ENCODE measurements at places on chromosomes 5 and 9. TPM values are rescaled to one million over a fixed set of nuclear protein-coding genes. Genes with fewer than 3 reads are reported as not detected.
A peak's percentile ranks its signal among the peaks of the same experiment; 100 is the strongest.

- H3K36me3 ChIP-seq = no peaks in the 10 kb centered on the region
- H3K27me3 ChIP-seq = no peaks in the 10 kb centered on the region
- no peak within 1 kb of the TSS for H3K4me3 ChIP-seq
- no peak within 1 kb of the TSS for H3K27ac ChIP-seq
Measured at GRCh38 chr5:141186897-141187512, at the start of gene PCDHB9. Gene PCDHB9, plus strand, starts transcription at chr5:141187161. Its CDS starts 158 bp downstream, at chr5:141187319.

GRCh38 chr9:106860721-106861639 is 2.0 kb upstream of the ZNF462 start:
- peaks cover 4% of the 10 kb centered on the region for H3K27me3 ChIP-seq
- H3K4me1 ChIP-seq = no peaks in the 10 kb centered on the region
- H3K36me3 ChIP-seq = no peaks in the 10 kb centered on the region
- peak overlapping the region; percentile 75 for H3K27ac ChIP-seq
- peak; percentile 70 for DNase-seq

Gene SHROOM1
- total RNA-seq = 36.9 TPM

Gene POLR3G
- 1.7 TPM for total RNA-seq

- no peaks in the 10 kb centered on the region for H3K4me1 ChIP-seq
- no peak overlapping the region for H3K27ac ChIP-seq
- no peaks in the 10 kb centered on the region for H3K36me3 ChIP-seq
- H3K4me3 ChIP-seq = no peak overlapping the region
- DNase-seq = no peak
Measured at GRCh38 chr5:111836426-111836825, 79.4 kb upstream of the NREP start.

- peak; percentile 67 for DNase-seq
- H3K4me1 ChIP-seq = peaks cover 10% of the 10 kb centered on the region
- peak overlapping the region; percentile 92 for H3K27ac ChIP-seq
- H3K36me3 ChIP-seq = no peaks in the 10 kb centered on the region
- no peaks in the 10 kb centered on the region for H3K27me3 ChIP-seq
Measured at GRCh38 chr5:151770383-151771258, 1.1 kb upstream of the G3BP1 start.

- H3K4me1 ChIP-seq = no peaks in the 10 kb centered on the region
- H3K4me3 ChIP-seq = no peak overlapping the region
- H3K27me3 ChIP-seq = no peaks in the 10 kb centered on the region
- DNase-seq = no peak
- H3K36me3 ChIP-seq = peaks cover 11% of the 10 kb centered on the region
Measured at GRCh38 chr5:134582941-134583340, 49.7 kb downstream of the SAR1B start.

DNA sequence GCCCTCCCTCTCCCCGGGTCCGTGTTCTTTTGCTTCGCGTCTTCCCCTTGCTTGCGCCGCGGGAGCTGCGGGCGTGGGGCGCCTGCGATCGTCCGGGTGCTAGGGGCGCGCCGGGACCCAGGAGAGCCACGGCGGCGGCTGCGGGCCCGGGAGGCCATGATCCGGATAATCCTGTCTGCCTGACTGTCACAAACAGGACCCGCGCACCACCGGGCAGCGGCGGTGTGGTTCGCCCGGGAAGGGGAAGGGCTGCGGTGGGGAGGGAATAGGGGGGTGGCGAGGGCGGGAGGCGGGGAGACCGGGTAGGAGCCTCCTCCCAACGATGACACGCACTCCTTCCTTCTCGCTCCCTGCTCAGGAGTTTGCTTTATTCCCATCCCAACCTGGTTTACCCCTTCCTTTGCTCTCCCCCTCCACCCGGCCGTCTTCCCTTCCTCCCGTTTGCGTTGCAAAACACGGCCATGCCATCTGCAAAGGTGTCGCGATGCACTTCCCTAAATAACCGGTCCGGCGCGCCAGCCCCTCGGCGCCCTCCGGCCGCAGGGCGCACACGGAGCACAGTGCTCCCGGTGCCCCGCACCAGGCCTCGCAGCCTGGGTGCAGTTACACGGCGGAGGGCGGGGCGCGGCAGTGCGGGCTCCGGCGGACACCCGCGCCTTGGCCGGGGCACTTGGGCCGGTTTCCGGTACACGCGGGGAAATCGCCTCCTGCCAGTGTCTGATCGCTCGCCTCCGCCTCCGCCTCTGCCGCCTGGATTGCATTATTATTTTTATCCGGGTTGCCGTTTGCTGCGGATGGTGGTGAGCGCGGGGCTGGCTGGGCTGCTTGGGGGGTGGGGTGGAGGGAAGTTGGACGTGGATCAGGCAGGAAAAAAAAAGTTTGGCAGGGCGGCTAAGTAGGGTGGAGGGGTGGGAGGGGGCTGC is 1.5 kb downstream of the SMARCA2 start:
- peak overlapping the region; percentile 76 for H3K4me3 ChIP-seq
- H3K27ac ChIP-seq = peak overlapping the region; percentile 99
- peak; percentile 88 for DNase-seq
- H3K27me3 ChIP-seq = no peaks in the 10 kb centered on the region
- no peaks in the 10 kb centered on the region for H3K36me3 ChIP-seq

- no peaks in the 10 kb centered on the region for H3K4me1 ChIP-seq
- no peak for DNase-seq
- H3K36me3 ChIP-seq = no peaks in the 10 kb centered on the region
- H3K27ac ChIP-seq = no peak overlapping the region
- no peak overlapping the region for H3K4me3 ChIP-seq
Measured at GRCh38 chr5:149280124-149280523, 8.5 kb downstream of the AFAP1L1 start.

- peaks cover 4% of the 10 kb centered on the region for H3K4me1 ChIP-seq
- H3K27ac ChIP-seq = no peak overlapping the region
- no peaks in the 10 kb centered on the region for H3K36me3 ChIP-seq
- no peak for DNase-seq
- peaks cover 88% of the 10 kb centered on the region for H3K27me3 ChIP-seq
Measured at GRCh38 chr5:123093601-123094236, 4.7 kb downstream of the PRDM6 start.

DNA sequence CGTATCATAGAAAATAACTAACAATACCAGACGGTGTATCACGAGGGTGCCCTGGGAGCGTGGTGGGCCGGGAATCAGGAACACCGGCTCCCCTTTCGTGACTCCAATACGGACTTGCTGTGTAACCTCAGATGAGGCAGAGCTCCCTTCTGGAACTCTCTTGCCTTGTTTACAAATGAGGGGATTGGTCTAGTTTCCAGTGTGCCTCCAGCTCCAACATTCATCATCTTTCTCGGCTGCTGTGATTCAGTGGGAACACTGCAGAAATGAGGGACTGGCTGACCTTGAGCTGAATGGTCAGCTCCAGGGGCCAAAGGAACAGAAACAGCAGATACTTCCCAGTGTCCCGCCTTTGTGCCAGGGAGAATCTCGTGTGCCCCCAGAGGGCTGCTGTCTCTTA is 22.6 kb upstream of the TGFBI start:
- H3K27ac ChIP-seq = no peak overlapping the region
- no peaks in the 10 kb centered on the region for H3K4me1 ChIP-seq
- no peak overlapping the region for H3K4me3 ChIP-seq
- peak; percentile 13 for DNase-seq

DNA sequence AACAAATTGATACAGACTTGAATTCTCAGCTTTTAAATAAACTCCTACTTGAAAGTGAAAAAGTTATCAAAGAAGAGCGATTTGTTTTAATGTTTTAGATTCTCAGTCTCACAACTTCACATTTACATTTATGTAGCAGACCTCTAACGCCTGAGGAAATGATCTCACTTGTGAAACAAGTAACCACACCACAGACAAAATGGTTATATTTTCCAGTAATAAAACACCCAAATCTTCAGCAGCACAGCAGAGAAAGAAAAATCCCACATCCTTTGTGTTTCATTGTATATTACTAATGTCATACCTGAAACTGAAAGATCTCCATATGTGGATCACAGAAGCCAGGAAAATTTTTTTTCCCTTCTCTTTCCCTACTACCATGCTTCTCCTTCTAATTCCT is 29.8 kb upstream of the GZMA start:
- no peak for DNase-seq
- no peaks in the 10 kb centered on the region for H3K4me1 ChIP-seq
- no peak overlapping the region for H3K4me3 ChIP-seq

DNA sequence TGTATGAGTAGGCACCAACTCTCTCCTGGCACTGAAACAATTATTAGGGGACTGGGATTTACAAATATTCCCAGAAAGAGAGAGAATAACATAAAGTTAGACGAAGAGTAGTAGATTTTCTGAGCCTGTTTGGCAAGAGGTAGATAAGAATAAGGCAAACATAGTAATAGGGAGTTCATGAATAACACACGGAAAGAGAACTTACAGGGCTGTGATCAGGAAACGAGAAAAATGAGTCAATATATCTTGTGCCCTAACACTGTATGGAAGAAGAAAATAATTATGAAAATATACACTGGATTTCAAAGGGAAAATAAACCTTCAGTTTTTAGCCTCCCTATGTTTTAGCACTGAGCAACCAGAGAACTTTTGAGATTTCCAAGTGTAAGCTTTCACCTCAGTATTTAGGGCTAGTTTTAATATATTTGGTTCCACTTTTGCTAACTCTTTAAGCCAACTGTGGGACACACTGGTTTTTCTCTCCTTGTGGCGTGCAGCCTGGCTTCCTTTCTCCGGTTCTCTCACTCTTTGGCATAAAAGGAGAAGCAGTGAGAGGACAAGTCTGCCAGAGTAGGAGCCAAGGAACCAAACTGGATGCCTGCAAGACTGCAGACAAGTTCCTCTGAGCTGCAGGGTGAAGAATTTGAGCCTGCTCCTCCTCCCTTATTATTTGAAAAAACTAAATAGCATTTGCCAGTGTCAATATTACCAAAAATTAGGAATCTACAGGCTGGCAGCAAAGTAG is 6.6 kb upstream of the KCNN2 start:
- no peaks in the 10 kb centered on the region for H3K4me1 ChIP-seq
- no peaks in the 10 kb centered on the region for H3K36me3 ChIP-seq
- DNase-seq = no peak
- H3K27me3 ChIP-seq = peaks cover 18% of the 10 kb centered on the region

GRCh38 chr9:1743121-1743960 is 271.8 kb upstream of the SMARCA2 start:
- H3K27me3 ChIP-seq = no peaks in the 10 kb centered on the region
- H3K4me3 ChIP-seq = no peak overlapping the region
- no peaks in the 10 kb centered on the region for H3K4me1 ChIP-seq
- no peak for DNase-seq
- H3K27ac ChIP-seq = no peak overlapping the region

Gene ZDHHC11
- 7.8 TPM for total RNA-seq

DNA sequence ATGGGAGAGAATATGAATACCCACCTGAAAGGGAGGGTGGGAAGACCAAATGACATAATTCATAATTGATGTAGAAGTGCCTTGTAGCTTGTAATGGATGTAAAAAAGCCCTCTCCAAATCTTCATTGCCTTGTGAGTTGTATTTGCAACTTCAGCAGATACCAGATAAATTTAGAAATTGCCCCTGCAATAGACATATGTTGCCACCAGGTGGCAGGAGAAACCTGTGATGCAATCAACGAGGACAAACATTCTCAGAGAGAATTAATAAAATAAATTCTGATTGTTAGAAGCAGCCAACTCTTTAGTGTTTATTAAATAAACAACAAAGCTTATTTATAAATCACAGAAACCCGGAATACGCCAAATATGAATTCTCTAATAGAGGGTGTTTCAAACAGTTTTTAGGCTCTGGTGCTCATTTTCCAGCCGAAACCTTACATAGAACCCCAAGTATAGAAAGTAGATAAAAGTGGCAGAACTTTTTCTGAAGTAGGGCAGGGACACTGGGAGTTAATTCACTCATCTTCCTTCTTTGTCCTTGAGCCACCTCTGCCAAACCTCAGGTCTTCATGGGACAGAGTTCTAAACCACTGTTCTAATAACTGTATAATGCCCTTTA is 147.8 kb downstream of the TMEM38B start:
- H3K4me3 ChIP-seq = no peak overlapping the region
- no peaks in the 10 kb centered on the region for H3K36me3 ChIP-seq
- peak; percentile 23 for DNase-seq
